Activated CD4-positive, alpha-beta T cell treated with anti-CD3 and anti-CD28 coated beads for 36 hours (primary cell): ENCODE measurements at places on chromosomes 4 and X. TPM values are rescaled to one million over a fixed set of nuclear protein-coding genes. Genes with fewer than 3 reads are reported as not detected.

Gene CDK16
- 62.7 TPM for total RNA-seq

DNA sequence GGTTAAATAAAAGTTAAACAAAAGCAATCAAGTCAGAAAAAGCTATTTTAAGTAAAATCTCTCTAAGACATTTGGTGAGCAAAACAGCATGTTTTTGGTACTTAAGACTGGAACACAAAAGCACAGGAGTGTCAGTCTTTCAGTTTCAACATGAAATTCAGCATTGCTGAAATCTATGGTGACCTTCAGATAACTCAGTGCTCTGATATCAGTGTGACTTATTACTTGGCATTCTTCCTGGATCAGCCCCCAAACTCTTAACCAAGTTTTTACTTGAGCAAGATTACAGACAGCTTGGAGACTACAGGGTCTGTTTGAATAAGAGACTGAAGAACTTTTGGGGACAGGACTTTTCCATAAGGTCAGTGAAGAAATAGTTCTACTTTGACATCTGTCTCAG, 437.2 kb downstream of the RAPGEF2 start:
- H3K27ac ChIP-seq = no peak overlapping the region
- H3K36me3 ChIP-seq = no peaks in the 10 kb centered on the region
- H3K27me3 ChIP-seq = no peaks in the 10 kb centered on the region
- H3K4me1 ChIP-seq = no peaks in the 10 kb centered on the region
- H3K4me3 ChIP-seq = no peak overlapping the region
- no peak for DNase-seq

Gene PPEF2
- total RNA-seq = 0.09 TPM

DNA sequence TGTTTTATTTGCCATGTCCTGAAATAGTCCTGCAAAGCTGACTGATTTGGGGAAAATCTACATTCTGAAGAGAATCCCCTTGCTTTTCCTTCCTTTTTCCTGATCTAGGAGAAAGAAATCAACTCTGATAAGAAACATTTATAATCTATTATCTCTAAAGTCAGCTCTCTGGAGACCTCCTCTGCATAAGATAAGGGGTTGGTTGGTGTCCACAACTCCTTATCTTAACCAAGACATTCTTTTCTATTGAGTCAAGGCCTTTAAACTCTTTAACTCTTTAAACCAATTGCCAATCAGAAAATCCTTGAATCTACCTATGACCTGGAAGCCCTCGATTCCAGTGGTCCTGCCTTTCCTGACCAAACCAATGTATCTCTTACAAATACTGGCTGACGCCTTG, 373.6 kb upstream of the RASGEF1B start:
- no peaks in the 10 kb centered on the region for H3K36me3 ChIP-seq
- no peaks in the 10 kb centered on the region for H3K27me3 ChIP-seq
- DNase-seq = no peak
- peaks cover 3% of the 10 kb centered on the region for H3K4me1 ChIP-seq
- no peak overlapping the region for H3K27ac ChIP-seq
- no peak overlapping the region for H3K4me3 ChIP-seq

Gene CDX4
- total RNA-seq = not detected

DNA sequence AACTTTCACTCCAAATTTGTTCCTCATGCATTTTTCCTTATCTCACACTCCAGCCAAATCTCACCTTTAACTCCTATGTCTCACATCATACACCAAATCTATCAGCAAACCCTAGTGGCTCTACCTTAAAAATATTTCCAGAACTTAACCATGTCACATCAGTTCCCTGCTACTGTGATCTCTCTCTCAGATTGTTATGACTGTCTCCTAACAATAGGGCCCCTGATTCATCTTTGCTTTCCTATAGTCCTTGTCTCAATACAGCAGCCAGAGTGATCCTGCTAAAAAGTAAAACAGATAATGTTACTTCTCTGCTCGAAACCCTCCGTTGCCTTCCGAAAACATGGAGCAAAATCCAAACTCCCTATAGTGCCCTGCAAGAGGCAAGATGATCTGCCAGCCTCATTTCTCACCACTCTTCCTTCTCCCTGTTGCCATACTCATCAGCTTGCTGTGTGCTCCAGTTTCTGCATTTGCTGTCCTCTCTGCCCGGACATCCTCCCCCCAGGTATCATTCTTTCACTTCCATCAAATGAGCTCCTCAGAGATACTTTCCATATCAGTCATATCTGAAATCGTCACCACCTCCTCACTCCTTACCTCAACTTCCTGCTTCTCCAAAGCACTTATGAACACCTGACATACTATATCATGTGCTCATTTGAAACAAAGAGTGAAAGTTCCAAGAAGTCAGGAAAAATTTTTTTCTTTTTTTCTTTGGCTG, 293.4 kb upstream of the NR3C2 start:
- peaks cover 6% of the 10 kb centered on the region for H3K27me3 ChIP-seq
- H3K36me3 ChIP-seq = no peaks in the 10 kb centered on the region
- H3K4me1 ChIP-seq = no peaks in the 10 kb centered on the region
- no peak overlapping the region for H3K4me3 ChIP-seq

Gene AVPR2
- total RNA-seq = not detected

Gene HNRNPD
- 510 TPM for total RNA-seq

- H3K36me3 ChIP-seq = no peaks in the 10 kb centered on the region
- no peak for DNase-seq
- H3K27ac ChIP-seq = no peak overlapping the region
- H3K4me3 ChIP-seq = no peak overlapping the region
- no peaks in the 10 kb centered on the region for H3K4me1 ChIP-seq
Observed at GRCh38 chrX:95318882-95319281, 1365.8 kb upstream of the DIAPH2 start.

Gene DAPP1
- 24.7 TPM for total RNA-seq

DNA sequence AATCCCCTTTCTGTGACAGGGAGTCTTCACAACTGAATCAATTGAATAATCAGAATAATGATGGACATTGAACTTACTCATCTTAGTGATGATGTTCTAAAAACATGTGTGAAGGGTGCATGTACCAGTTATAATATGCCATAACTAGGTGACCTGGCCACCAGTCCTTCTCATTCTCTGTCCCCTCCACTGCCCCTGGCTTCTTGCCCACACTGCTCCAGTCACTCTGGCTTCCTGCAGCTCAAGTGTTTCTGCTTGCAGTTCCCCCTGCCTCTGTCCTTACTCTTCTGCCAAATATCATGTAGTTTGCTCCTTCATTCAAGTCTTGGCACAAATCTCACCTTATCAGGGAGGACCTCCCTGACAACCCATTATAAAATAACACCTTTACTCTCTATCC, 168.1 kb upstream of the SLC7A11 start:
- no peak for DNase-seq
- no peaks in the 10 kb centered on the region for H3K4me1 ChIP-seq
- no peaks in the 10 kb centered on the region for H3K27me3 ChIP-seq
- no peaks in the 10 kb centered on the region for H3K36me3 ChIP-seq

- H3K4me1 ChIP-seq = no peaks in the 10 kb centered on the region
- H3K27me3 ChIP-seq = no peaks in the 10 kb centered on the region
Observed at GRCh38 chrX:87067795-87068369, 449.7 kb upstream of the KLHL4 start.

GRCh38 chr4:176563591-176563990, 229.1 kb downstream of the VEGFC start:
- no peaks in the 10 kb centered on the region for H3K27me3 ChIP-seq
- DNase-seq = no peak
- H3K4me3 ChIP-seq = no peak overlapping the region
- H3K27ac ChIP-seq = no peak overlapping the region
- no peaks in the 10 kb centered on the region for H3K36me3 ChIP-seq

GRCh38 chr4:55768291-55768690, 51.3 kb upstream of the EXOC1L start:
- H3K4me3 ChIP-seq = no peak overlapping the region
- peaks cover 13% of the 10 kb centered on the region for H3K27me3 ChIP-seq
- DNase-seq = no peak
- H3K4me1 ChIP-seq = no peaks in the 10 kb centered on the region
- H3K36me3 ChIP-seq = no peaks in the 10 kb centered on the region

- H3K4me3 ChIP-seq = no peak overlapping the region
- no peaks in the 10 kb centered on the region for H3K36me3 ChIP-seq
- no peaks in the 10 kb centered on the region for H3K27me3 ChIP-seq
- H3K27ac ChIP-seq = no peak overlapping the region
Observed at GRCh38 chr4:45765521-45765920, 358.3 kb downstream of the GABRG1 start.
